Neural crest cell (in vitro differentiated cells): ENCODE measurements at places on chromosomes 4 and X. TPM values are rescaled to one million over a fixed set of nuclear protein-coding genes. Genes with fewer than 3 reads are reported as not detected.

DNA sequence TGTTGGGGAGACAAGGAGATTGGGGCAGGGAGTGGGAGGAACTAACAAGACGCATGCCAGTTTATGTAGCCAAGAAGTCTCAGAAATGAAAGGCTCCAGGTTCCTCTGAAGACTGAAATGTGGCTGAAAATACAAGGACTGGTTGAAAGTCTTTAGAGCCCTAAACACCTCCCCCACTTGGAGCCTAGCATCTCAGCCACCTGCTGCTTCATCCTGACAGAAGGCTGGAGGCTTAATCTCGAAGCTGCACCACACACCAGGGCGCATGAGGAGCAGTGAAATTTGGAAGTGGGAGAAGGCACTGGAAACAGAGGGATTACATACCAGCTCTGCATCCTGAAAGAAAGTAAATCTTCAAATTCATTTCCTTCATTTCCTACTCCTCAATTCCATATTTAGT, 160.7 kb upstream of the FTHL17 start:
- DNase-seq, result no peak

DNA sequence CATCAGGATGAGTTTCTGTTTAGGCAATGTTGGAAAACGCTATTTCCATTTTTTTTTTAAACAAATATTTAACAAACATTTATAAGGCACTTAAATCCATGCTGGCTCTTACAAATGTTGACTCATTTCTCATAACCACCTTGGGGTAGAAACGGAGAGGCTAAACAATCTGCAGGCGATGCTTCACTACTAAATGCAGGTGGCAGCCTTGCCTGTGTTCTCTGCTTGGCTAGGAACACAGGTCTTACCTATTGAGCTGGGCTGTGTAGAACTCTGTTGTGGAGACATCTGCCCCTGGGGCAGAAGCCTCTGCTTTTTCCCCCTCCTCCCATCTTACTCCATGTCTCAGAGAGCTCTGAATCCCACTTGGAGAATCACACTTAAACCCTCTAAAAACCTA, 1.4 kb upstream of the CXCL1 start:
- no peak for DNase-seq

GRCh38 chr4:166658585-166658984, 575.7 kb downstream of the SPOCK3 start:
- no peak for DNase-seq

DNA sequence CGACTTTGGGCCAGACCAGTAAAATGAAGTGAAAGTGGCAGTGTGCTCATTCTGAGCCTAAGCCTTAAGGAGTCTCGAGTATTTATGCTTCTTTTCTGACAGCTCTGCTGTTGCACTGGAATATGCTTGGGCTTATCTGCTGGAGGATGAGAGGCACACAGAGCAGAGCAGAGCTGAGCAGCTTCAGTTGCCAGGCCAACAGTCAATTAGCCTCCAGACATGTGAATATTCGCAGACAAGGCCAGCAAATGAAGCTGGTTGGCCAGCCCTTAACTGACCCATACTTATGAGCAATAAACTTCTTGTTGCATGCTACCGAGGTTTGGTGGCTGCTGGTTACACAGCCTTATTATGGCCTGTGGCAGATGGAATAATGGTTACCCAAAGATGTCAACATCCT, 203.0 kb upstream of the GEMIN8 start:
- DNase-seq, result no peak

- DNase-seq, result no peak
These were observed at the start of gene SMIM10L2A for GRCh38 chrX:135421932-135422809. TSS of gene SMIM10L2A (plus strand) at chrX:135421944. CDS start at chrX:135422132, 188 bp downstream.

- no peak for DNase-seq
These were observed 291.3 kb downstream of the GUCY2F start for GRCh38 chrX:109190542-109190941.

DNA sequence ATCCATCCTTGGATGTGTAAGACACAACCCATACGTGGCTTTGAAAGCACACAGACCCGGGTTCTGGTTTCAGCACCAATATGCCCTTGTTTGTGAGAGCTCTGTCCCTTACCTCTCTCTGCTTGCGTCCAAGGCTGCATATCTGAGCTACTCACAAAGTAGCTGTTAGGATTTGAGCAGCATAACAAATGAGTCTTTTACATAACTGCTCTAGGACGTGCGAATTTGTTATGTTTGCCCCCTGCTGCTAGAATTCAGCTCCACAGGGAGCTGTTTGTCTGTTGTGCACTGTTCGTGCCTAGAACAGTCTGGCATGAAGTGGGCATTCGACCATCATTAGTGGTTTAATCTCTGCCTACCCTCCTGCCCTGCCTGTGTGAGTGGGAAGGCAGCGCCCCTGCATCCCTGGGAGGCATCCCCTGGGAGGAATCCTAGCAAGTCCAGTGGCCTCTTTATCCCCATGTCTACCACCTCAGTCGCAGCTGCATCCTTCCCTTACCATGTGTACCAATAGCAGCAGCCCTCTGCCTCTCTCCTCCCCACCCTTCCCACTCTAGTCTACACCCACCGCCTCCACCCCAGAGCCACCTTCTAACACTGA, 42.1 kb downstream of the SLC2A9 start:
- DNase-seq, result no peak

DNA sequence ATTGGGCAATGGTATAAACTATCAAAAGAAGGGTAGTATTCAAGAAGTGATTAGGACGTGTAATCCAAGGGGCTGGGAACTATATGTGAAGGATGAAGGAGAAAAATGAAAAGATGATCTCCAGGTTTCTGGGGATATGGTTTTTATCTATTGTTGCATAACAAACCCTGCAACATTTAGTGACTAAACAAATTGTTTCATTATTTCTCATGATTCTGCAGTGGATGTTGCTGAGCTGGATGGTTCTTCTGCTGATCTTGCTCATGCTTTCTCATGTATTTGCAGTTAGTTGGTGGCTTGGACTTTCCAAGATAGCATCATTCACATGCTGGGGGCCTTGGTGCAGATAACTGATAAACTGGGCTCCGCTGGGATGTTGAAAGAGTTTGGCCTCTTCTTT, 29.1 kb downstream of the PHOX2B start:
- DNase-seq, result no peak

- DNase-seq, result no peak
These were observed 110.7 kb downstream of the GNL3L start for GRCh38 chrX:54640736-54641135.

DNA sequence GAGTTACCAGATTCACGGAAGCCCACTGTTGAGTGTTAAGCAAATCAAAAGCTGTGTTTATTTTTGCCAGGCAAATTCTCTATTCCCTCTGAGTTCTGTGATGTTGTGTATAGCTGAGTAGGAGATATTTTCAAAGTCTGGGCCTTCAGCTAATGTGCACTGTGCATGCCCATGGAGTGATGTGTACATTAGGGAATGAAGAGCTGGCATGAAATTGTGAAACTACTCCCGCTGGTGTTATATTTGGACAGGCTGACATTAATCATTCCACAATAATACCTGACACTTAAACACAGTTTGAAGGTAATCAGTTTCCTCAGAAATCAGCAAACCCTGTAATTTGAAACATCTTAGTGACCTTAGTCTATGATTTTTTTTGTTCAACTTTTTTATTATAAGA, 88.1 kb upstream of the MBNL3 start:
- no peak for DNase-seq

GRCh38 chr4:178808106-178808505, 1365.9 kb upstream of the AGA start:
- no peak for DNase-seq

- DNase-seq, result no peak
These were observed 55.4 kb upstream of the TLR3 start for GRCh38 chr4:186013419-186014186.

- DNase-seq, result peak; percentile 9
These were observed 7.4 kb downstream of the SUPT20HL2 start for GRCh38 chrX:24306440-24306839.

DNA sequence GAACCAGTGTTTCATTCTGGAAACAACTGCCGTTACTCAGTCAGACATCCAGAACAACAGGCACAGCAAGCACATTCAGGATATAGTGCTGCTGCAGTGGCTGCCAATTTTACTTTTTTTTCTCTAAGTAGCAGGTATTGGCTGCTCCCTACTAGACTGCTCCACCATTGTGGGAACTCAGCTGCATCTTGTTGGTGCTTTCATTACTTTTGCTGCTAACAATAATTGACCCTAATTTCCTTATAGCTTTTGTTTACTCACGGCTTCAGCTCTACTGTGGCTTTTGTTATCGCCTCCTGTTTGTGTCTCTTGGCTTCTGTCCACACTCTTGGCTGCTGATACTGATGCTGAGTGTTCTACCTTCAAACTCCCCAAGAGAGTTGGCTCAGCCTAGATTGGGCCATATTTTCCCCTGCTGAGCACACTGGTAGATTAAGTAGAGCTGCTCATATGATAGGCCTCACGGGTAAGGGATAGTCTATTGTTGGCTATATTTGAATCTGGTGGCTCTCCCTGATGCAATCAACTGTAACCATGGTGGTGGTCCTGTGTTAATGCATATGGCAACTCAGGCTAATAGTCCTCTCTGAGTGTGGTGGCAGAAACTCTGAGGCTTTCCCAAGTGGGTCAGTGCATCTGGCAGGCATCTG, 44.5 kb upstream of the IL2 start:
- no peak for DNase-seq

DNA sequence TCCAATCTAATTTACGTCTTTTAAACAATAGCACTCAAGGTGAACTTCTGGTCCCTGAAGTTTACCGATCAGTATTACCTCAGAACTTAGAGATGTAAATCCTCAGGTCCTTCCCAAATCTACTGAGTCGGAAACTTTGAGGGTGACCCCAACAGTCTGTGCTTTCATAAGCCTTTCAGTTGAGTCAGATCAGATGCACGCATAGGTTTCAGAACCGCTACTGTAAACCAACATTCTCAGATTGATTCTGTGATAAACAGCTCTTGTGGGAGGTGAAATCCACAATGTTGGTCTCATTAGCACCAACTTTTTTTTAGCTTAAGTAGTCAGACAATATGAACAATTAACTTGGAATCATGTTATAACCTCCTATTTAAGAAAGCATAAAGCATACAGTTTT, 86.0 kb downstream of the WWC2 start:
- DNase-seq, result no peak

DNA sequence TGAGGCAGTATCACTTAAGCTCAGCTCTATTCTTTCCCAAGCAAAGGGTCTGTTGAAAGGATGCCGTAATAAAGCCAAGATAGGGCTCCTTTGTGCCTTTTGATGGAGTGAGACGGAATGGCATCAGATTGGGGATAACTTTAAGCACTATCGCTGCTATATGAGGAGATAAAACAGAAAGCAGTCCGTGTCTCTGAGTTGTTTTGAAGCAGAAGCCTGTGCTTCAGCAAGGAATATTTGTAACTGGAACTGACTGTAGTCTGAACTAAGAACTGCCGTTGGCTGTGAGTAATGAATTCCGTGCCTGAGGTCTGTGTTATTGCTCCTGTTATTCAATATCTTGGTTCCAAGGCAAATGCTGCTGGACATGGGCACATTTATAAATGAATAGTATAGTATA, 297.4 kb downstream of the ANKRD50 start:
- DNase-seq, result no peak

DNA sequence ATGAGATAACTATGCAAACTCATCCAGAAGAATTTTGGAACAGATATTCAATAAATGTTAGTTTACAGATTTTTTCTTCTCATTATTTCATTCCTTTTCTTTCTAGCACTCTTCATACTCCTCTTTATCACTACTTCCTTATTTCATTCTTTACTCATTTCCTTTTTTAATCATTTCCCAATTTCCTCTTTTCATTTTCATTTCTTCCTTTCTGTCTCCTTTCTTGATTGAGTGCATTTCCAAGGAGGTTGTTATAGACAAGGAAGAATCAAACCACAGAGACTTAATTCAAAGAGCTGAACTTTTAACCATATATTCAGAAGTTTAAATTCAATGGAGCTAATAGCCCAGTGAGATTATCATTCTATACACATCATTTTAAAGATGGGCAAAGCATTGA, 600.7 kb downstream of the ARAP2 start:
- DNase-seq, result no peak

- no peak for DNase-seq
These were observed 38.3 kb downstream of the NSG1 start for GRCh38 chr4:4425119-4425690.

- no peak for DNase-seq
These were observed 29.7 kb upstream of the FGF2 start for GRCh38 chr4:122796801-122797404.

DNA sequence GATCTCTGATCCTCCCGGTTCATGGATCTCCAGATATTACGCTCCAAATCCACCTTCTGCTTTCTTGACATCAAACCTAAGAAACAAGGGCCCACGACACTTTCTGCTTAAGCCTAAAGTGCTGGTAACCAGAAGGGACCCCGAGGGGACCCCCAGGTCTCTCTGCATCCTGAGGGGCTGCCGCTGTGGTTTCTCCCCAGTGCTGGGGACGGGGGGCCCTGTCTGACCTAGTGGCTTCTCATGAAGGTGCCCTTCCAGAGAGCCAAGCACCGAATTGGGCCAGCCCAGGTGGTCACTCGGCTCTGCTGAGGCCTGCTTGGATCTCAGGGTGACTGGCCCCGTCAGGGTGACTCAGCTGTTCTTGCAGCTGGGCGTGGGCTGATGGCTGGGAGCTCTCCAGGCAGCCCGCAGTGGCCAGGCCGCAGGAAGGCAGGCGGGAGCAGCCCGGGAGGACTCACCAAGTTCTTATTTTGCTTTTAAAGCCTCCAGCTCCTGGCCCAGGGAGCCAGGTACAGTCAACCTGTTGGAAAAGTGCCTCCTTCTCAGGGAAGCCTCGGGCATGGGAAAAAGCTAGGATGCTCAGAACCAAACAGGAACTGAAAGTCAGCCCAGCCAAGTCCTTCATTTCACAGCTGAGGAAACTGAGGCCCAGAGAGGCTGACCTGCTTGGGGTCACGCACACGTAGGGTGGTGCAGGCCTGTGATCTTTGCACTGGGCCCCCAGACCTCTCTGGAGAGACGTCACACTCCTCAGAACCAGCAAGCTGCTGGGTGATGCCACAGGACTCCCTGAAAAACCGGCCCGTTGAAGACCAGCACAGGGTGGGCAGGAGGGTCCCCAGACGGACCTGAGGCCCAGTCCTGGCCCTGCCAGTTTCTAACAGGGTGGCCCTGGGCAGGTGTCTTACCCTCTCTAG, 16.7 kb downstream of the BLOC1S4 start:
- DNase-seq, result no peak

DNA sequence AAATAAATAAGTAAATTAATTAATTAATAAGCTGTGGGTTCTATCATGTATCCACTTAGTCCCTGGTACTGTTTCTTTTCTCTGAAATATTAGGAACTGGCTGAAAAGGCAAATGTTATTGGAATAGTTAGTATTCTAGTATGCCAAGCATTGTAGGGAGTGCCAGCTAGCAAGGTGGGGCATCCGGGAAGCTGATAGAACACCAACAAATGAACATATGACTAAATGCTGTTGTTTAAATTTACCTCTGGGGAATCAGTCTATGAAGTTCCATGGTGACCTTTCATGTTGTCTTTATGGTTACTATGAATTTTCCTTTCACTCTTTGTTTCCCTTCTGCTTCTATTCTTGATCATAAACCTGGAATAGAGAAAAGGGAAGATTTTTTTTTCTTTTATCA, 32.7 kb downstream of the NUDT6 start:
- DNase-seq, result no peak

- DNase-seq, result no peak
These were observed 31.9 kb downstream of the HTR2C start for GRCh38 chrX:114615765-114616164.

EPHA5 gene
- 0.05 and 0.07 TPM in 2 replicates for total RNA-seq

DUX4 gene
- total RNA-seq, result not detected in 2 replicates

GLRA2 gene
- 0.73 and 1.3 TPM in 2 replicates for total RNA-seq

C4orf50 gene
- 0.02 TPM in 2 replicates for total RNA-seq

NXF2B gene
- total RNA-seq, result not detected in 2 replicates

TREX2 gene
- total RNA-seq, result 0.77 and 1.6 TPM in 2 replicates

BEND4 gene
- total RNA-seq, result 0.40 and 1.0 TPM in 2 replicates

EREG gene
- total RNA-seq, result not detected in 2 replicates

NIPAL1 gene
- 0.41 and 0.68 TPM in 2 replicates for total RNA-seq

ZNF185 gene
- 2.3 and 2.6 TPM in 2 replicates for total RNA-seq
